ENCODE measurements at places on chromosomes 6 and 20. TPM values are rescaled to one million over a fixed set of nuclear protein-coding genes. Genes with fewer than 3 reads are reported as not detected.

Gene BHLHE23
- not detected for polyA plus RNA-seq

Gene KCNK17
- polyA plus RNA-seq: 0.06 TPM

Gene SLCO4A1
- 24.4 TPM for polyA plus RNA-seq

Gene R3HDML
- polyA plus RNA-seq: not detected

Gene LY6G6C
- not detected for polyA plus RNA-seq

Gene EEF1A2
- 1,276 TPM for polyA plus RNA-seq

Gene NELFE
- 82.0 TPM for polyA plus RNA-seq

Gene POM121L2
- not detected for polyA plus RNA-seq

Gene PHACTR1
- 21.2 TPM for polyA plus RNA-seq

Gene ASIP
- 117 TPM for polyA plus RNA-seq

Gene CFAP61
- polyA plus RNA-seq: 12.1 TPM

Gene GPX6
- not detected for polyA plus RNA-seq

Gene PTK7
- 1.8 TPM for polyA plus RNA-seq

Gene VPS52
- 25.1 TPM for polyA plus RNA-seq

Gene OPRL1
- 0.27 TPM for polyA plus RNA-seq

Gene NKX2-2
- polyA plus RNA-seq: not detected

Gene C20orf202
- 0.46 TPM for polyA plus RNA-seq

Gene MATN4
- not detected for polyA plus RNA-seq

Data from heart left ventricle (tissue), 16 donors.